ENCODE measurements at places on chromosomes 4 and X.
A peak's percentile ranks its signal among the peaks of the same experiment; 100 is the strongest.

DNA sequence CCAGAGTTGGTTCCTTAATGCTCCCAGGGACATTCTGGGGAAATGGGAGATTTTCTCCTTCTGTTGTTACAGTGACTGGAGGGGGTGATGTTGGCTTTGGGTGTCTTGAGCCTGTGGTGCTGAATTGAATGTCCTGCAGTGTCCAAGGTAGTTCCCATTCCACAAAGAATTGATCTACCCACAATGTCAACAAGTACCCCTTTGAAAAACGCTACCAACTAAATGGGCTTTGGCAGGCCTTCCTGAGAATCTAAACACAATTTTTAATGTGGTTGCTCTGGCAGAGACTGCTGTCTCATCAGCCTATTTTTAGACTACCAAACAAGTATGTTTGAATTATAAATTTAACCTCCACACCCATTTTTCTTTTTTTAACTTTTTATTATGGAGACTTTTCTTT lies 69.4 kb downstream of the CCKAR start:
- no peak for DNase-seq

GRCh38 chr4:42747971-42748370 lies 91.1 kb upstream of the ATP8A1 start:
- DNase-seq: no peak

DNA sequence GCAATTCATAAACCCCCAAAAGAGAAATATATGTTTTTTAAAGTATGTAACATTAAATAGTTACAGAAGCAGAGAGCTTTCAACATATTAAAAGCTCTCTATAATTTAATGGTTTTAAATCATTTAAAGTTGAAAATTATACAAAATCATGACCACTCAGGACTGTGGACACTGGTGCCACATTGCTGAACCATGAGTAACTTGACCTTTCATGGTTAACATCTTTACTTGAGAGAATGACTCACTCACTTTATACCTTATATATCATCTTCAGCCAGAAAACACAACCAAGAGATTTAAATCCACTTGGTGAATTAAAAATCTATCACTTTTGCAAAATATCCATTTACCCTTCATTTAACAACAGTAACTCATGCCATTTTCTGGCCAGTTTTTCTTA lies 584.3 kb upstream of the SMIM31 start:
- no peak for DNase-seq

GRCh38 chr4:165294907-165295306 lies 32.6 kb upstream of the MSMO1 start:
- DNase-seq: no peak

- no peak for DNase-seq
Measured at GRCh38 chr4:130395871-130396270, 1299.9 kb downstream of the C4orf33 start.

- no peak for DNase-seq
Measured at GRCh38 chrX:99705701-99706100, 704.4 kb downstream of the PCDH19 start.

- no peak for DNase-seq
Measured at GRCh38 chr4:169854090-169854489, 96.3 kb upstream of the HPF1 start.

DNA sequence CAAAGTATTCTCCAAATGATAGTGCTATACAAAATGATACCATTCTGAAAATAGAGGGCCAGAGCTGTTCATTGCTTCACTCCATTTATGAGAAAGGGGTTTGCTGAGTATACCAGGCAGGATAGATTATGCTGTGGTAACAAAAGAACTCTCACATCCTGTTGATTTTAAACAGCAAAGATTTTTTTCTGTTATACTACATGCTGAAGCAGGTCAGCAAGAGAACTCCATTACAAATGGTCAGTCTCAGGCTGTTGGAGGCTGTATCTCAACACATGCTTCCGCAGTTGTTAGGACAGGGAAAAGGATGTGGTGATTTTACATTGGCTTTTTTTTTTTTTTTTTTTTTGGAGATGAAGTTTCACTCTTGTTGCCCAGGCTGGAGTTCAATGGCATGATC lies 13.7 kb upstream of the KLHL5 start:
- no peak for DNase-seq

- no peak for DNase-seq
Measured at GRCh38 chr4:64361399-64361740, 47.9 kb downstream of the TECRL start.

DNA sequence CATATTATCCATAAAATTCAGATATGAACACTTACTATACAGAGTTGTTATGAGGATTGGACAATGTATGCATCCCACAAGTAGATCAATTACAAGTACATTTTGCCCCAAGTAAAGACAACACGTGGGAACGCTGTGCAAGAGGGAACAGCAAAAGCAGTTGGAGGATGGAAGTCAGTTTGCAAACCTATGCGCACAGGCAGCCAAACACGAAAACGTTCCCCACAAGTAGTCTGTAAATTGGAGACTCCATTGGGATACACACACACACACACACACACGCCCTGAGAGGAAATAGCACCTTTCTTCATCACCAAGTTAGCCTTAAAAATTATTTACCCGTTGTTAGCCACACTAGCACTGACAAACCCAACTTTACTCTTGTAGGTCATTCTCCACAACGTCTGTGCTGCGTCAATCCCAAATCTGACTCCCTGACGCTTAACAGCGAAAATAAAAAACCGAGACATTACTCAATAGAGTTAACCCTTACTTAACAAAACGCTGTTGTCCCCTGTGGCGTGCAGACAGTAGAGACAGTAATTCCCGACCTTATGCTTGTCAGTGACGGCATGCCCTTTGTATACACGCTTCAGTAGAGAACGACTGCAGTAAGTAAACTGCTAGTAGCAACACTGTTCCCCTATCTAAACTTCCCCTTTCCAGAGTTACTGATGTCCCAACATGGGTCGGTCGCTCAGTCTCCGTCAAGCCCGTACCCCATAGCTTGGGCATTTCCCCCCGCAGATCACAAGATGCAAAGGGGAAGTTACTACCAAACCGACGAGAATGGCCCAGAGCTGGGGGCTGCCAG lies 730 bp downstream of the MANBA start:
- DNase-seq: no peak

DNA sequence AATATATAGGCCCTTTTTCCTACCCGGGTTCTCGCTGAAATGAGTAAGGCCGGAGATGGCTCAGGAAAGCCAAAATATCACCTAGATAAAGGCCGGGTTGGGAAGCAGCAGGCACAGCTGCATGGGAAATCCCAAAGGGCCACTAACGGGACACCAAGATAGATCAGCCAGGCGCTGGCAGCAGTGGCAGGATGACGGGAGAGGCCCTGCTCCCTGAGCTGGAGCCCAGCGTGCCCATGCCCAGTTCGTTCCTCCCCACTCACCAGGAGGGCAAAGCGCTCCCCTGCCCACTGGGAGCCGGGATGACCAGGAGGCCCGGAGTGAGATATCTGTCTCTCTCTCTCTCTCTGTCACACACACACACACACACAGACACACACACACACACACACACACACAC lies 109.8 kb downstream of the DCTD start:
- DNase-seq: no peak

GRCh38 chr4:172308078-172308477 lies 494.9 kb downstream of the GALNTL6 start:
- no peak for DNase-seq

GRCh38 chrX:2500091-2500802 lies 529 bp downstream of the DHRSX start:
- peak; percentile 45 for DNase-seq

DNA sequence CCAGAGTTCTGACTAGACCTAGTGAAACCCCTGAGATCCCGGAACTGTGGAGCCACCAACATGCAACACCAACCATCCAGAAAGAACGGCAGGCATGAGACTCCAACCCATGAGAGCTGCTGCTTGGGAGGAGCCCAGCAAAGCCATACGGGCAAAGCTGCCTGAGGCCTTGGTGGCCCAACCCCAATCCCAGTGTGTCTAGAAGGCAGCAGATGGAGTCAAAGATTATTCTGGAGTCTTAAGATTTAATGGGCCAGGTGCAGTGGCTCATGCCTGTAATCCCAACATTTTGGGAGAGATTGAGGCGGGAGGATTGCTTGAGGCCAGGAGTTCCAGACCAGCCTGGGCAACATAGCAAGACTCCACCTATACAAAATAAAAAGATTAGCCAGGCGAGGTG lies 49.2 kb upstream of the PDK3 start:
- no peak for DNase-seq

- DNase-seq: no peak
Measured at GRCh38 chr4:88613417-88613875, 21.2 kb downstream of the HERC3 start.

DNA sequence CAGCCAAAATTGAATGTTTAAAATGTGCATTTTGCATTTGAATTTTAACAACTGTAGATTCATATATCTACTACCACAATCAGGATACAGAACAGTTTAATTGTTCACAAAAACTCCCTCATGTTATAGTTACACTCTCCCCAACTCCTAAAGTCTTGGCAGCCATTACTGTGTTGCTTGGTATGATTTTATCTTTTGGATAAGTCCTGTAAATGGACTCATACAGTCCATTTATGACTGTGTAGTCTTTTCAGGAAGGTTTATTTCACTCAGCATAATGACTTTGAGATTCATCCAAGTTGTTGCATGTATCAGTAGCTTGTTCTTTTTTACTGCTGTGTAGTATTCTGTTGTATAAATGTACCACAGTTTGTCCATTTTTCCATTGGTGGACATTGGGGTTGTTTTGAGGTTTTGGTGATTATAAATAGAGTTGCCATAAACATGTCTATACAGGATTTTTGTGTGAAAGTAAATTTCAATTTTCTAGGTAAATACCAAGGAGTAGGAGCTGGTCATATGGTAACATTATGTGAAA lies 9.9 kb downstream of the FAM193A start:
- DNase-seq: no peak

GRCh38 chrX:29225670-29226069 lies 638.4 kb downstream of the IL1RAPL1 start:
- no peak for DNase-seq

DNA sequence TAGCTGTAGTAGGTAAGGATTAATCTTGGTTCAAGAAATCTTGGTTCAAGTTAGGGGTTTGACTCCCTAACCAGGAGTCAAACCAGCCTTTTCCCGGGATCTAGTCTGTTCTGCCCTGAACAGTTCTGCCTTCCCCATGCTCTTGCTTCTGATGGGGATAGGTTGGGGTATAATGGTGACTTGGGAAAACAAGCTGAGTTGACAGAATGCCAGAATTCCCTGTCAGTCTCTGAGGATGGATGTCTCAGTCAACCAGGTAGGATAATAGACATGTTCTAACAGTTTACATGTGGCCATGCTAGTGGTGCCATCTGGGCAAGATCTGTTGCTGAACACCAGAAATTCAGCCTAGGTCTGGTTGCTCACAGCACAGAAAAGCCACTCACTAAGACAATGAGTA lies 51.4 kb downstream of the RAB40AL start:
- DNase-seq: no peak

DNA sequence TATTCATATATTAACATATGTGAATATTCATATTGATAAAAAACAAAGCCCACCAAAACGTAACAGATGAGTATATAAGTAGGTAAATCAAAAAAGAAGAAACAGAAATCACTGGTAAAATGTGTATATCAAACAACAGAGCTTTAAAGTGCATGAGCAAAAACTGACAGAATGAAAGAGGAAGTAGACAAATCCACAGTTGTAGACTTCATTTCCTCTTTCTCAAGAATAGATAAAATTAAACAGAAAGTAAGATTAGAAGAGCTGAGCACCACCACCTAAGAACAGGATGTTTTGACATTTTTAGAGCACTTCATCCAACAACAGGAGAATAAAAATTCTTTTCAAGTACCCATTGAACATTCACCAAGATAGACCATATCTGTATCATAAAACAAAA lies 64.6 kb downstream of the CNKSR2 start:
- no peak for DNase-seq

GRCh38 chr4:186203406-186203805 lies 12.0 kb downstream of the CYP4V2 start:
- DNase-seq: no peak

DNA sequence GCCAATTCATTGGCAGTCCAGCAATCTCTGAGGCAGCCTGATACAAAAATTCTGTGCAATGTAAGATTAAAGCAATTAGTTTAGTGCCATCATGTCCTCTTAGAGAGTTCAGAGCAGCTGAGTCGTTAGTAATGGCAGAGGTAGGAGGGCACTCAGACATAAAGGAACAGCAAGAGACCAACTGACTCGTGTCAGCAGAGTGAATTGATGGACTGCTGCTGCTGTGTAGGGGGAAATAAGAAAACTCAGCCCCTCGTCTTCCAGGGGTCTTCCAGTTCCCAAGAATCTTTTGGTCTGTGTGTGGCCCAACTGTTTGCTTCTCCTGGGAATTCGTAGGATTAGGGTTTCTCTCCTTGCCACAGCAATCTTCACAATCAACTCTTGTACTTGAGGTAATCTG lies 100.9 kb downstream of the TTC29 start:
- DNase-seq: no peak

DNA sequence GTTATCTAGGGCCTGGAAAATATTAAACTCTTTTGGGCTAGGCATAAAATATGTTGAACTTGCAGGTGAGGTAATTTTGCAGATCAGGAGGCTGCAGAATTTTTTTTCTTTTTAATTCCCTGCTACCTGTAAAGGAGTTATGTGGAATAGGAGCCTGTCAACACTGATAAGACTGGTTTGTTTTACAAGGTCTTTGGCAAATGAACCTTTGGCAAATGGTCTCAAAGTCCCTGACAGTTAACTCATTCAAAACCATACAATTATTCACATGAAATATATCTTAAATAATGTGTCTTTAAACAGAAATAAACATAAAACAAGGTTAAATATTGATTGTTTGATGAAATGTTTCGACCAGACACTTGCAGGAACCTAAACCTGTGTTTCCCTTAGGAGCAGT lies 340.2 kb downstream of the GASK1B start:
- DNase-seq: no peak

GRCh38 chrX:9436812-9437211 lies 28.0 kb upstream of the TBL1X start:
- no peak for DNase-seq

- peak; percentile 19 for DNase-seq
Measured at GRCh38 chrX:66074920-66075879, 35.3 kb upstream of the VSIG4 start.

GRCh38 chrX:155333544-155334100 lies 792 bp downstream of the CLIC2 start:
- DNase-seq: no peak

Measured in activated naive CD4-positive, alpha-beta T cell treated with anti-CD3 and anti-CD28 coated beads, Interleukin-2, amount 50 U/mL, for 16 hours (primary cell).